Cerebellum (tissue), 4 donors: ENCODE measurements at places on chromosomes 4 and X. TPM values are rescaled to one million over a fixed set of nuclear protein-coding genes. Genes with fewer than 3 reads are reported as not detected.

Gene CXCL8
- total RNA-seq, result 2.0 TPM

Gene DCAF8L2
- total RNA-seq, result not detected

Gene ASB5
- 0.36 TPM for total RNA-seq

DNA sequence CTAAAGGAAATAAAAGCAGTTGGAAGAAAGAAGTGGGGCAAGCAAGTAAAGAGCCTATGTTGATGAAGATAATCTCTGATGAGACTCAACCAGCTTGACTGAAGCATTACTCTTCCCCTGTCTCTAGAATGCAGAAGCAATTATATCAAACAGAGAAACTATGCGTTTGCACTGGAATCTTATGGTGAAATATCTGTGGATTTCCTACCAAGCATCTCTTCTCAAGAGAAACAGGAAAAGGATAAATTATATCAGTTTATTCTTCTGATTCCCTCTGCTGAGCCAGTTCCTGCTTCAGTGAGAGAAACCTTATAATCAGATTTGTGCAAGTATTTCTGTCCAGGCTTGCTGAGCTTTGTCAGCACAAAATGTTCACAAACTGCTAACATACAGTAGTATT, 316.7 kb upstream of the SLC7A11 start:
- DNase-seq, result no peak

GRCh38 chr4:56466910-56467283, 520 bp upstream of the SRP72 start:
- DNase-seq, result peak; percentile 7

DNA sequence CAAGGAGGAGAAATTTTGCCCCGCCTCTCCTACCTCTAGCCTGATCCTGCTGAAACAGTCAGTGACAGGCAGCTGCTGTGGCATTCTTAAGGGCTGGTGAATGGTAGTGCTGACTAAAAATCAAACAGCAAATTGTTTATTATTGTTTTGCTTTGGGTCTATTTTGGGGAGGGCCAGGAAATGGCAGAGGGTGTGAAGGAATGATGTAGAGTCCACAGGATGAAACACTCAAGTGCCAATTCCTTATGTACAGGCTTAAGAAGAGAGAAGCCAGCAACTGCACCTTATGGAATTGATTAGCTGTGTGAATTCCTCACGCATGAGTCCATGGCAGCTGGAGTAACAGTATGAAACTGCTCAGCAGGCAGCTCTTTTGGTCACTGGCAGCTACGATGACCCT, 39.7 kb downstream of the VEGFC start:
- no peak for DNase-seq

DNA sequence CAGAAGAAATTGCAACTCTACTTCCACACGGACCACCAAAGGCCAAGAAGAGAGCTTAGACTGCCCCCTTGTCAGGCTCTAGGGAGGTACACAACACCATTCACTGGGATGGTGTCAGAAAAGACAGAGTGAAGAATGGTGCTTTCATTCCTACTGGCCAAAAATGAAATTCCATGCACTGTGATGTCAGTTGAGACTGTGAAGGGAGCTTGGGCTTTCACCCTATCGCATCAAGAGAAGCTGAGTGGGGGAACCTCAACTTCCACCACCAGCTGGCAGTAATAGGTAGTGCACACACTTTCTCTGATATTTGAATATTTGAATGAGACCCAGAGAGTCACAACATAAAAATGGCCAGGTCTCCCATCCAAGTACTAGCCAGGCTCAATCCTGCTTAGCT, 65.9 kb downstream of the ZNF711 start:
- no peak for DNase-seq

DNA sequence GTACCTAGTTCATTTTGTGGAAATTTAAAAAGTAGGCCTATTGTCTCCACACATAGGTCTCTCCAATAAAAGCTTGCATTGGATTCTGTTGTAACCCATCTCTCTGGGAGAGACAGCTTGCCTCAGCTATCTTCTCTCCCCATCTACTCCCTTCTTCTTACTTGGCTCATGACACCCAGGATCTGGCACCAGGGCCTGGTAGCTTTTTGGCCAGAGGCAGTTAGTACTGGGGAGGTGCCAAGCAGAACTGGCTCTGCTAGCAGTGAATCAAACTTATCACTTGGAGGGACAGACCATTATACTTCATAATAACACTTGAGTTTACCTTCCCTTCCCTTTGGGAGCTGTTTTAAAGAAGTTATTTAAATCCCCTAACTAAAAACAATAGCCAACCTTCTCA, 31.8 kb downstream of the PLAC1 start:
- no peak for DNase-seq
